Fibroblast of skin of right quadriceps (primary cell): ENCODE measurements at places on chromosomes 4 and X.

- peak; percentile 47 for DNase-seq
Observed at GRCh38 chrX:103791826-103792485, 15.3 kb downstream of the PLP1 start.

DNA sequence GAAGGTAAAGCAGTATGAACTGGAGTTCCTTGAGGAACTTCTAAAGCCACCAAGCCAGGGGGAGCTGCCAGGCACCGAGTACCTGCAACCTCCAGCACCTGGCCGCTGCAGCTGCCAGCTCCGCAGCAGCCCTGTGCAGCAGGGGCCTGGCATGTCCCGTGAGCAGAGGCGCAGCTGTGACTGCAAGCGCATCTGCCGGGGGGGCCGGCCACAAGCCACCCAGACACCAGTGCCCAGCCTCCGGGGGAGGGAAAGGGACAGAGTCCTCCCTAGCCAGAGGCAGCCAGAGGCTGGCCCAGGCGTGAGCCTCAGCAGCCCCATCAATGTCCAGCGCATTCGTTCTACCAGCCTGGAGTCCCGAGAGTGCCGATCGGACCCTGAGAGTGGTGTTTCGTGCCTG is 26.6 kb upstream of the PRPS1 start:
- no peak for DNase-seq

- no peak for DNase-seq
Observed at GRCh38 chr4:76125816-76126215, 22.4 kb downstream of the NUP54 start.

DNA sequence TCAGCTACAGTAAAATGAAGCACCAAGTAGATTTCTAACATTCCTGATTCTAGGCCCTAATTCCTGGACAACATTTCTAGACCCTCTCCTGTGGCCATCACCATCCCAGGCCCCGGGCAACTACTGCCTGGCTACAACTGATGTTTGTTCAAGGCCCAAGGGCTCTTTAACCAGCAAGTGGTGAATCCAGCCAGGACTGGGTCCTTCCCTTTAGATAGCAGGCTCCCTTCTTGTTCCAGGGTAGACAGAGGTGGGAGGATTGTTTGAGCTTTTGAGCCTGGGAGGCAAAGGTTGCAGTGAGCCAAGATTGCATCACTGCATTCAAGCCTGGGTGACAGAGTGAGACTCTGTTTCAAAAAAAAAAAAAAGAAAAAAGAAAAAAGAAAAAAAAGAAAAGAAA is 12.7 kb upstream of the AADAT start:
- DNase-seq, result no peak

- peak; percentile 69 for DNase-seq
Observed at GRCh38 chr4:5812506-5813229, 80.2 kb downstream of the CRMP1 start.
